ENCODE measurements at places on chromosomes 2 and 18.
A peak's percentile ranks its signal among the peaks of the same experiment; 100 is the strongest.

- DNase-seq = no peak
These were observed 184.8 kb downstream of the NCK2 start for GRCh38 chr2:105929516-105929915.

DNA sequence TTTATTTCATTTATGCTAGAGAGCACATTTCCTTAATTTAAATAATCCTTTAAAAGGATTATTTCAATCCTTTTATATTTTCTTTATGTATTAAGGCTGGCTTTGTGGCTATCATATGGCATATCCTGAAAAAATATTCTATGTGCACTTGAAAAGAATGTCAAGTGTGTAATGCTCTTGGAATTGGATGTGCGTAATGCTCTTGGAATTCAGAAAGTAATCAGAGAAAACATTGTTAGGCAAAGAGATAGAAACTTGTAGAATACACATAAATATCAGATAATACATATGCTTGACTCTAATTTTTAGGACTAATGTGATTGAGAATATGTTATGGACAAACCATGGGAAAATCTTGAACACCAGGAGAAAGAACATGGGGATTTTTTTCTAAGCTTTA lies 197.5 kb upstream of the COL3A1 start:
- no peak for DNase-seq

DNA sequence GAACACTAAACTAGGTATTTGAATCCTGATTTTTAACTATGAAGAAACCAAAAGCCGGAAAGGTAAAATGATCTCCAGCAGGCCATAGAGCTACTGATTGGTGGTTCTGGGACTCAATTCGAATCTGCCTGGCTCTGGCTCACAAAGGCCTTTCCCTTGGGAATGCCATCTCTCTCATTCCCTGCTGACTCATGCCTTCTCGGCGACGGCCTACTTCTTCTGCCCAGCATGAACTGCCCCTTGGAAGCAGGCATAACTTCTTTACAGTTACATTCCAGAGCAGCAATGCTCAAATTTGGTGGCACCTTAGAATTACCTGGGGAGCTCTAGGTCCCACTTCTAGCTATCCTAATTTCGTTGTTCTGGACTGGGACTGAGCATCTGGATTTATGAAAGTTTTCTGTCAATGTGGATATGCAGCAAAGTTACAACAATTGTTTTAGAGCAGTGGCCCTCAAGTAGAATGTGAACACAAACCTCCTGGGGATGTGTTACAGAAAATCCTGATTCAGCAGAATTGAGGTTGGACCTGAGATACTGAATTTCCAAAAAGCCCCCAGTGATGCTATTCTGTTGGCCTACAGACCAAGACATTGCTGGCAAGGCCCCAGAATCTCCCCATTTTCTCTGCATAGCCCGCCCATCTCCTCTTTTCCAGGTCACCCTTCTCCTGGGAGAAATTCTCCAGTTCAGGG lies 261.1 kb downstream of the CNTNAP5 start:
- no peak for DNase-seq

- DNase-seq = no peak
These were observed 42.2 kb downstream of the LBH start for GRCh38 chr2:30273574-30273929.

GRCh38 chr18:10726198-10727068 lies 200.6 kb downstream of the NAPG start:
- DNase-seq = no peak

- no peak for DNase-seq
These were observed 521 bp upstream of the PROM2 start for GRCh38 chr2:95273566-95274290.

- DNase-seq = no peak
These were observed 263.7 kb upstream of the REV1 start for GRCh38 chr2:99753505-99753904.

GRCh38 chr2:121046335-121046734 lies 238.7 kb downstream of the TFCP2L1 start:
- DNase-seq = no peak

DNA sequence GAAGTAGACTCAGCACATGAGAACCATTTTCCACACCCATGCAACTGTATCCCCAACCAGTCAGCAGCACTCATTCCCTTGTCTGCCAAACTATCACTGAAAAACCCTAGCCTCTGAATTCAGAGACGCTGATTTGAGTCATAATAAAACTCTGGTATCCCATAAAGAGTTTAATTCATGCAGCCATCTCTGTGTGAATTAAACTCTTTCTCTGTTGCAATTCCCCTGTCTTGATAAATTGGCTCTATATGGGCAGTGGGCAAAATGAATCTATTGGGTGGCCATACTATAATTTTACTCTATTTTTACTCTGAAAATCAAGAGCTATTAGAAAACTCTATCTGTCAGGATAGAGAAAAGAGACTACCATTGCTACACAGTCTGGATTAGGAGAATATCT lies 40.6 kb upstream of the TWSG1 start:
- DNase-seq = no peak

- DNase-seq = no peak
These were observed 10.2 kb upstream of the ITGA4 start for GRCh38 chr2:181446985-181447384.

DNA sequence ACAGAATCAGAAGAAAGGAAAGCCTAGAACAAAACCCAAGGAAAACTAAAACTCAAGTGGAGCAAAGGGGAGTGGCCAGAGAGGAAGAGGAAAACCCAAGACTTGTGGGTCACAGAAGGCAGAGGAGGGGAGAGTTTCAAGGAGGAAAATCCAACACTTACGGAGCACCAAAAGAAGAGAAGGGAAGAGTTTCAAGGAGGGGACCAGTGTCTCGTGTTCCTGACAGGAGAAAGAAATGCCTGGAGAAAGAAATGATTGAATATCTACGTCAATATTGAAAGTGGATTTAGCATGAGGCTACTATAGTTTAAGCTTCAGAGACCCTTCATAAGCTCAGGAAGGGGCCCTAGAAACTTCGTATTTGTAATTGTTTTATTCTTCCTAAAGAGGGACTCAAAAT lies 1.4 kb upstream of the MFSD6 start:
- DNase-seq = no peak

DNA sequence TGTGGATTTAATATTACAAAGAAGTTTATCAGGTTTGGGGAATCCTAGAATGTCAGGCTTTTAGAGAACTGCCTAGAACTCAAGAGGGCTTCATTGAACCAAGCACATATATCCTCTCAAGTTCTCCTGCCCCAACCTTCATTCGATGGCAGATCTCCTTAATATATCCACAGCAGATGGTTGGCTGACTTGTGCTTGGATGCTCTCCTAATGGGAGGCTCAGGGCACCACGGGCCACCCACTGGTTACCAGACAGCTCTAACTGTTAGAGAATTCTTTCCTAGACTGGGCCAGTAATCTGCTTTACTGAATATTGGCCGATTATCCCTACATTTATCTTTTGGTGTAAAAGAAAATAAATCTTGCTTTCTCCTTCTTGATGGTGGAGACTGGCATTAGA lies 87.2 kb upstream of the ATP8B1 start:
- DNase-seq = no peak

DNA sequence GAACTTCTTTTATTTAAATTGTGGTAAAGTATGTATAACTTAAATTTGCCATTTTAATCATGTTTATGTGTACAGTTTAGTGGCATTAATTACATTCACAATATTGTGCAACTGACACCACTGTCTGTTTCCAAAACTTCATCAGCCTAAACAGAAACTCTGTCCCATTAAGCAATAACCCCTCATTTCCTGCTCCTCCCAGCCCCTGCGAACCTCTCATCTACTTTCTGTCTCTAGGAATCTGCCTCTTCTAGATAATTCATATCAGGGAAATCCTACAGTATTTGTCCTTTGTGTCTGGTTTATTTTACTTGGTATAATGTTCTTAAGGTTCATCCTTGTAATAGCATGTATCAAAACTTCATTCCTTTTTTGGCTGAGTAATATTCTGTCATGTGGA lies 75.1 kb downstream of the BOLA3 start:
- DNase-seq = no peak

DNA sequence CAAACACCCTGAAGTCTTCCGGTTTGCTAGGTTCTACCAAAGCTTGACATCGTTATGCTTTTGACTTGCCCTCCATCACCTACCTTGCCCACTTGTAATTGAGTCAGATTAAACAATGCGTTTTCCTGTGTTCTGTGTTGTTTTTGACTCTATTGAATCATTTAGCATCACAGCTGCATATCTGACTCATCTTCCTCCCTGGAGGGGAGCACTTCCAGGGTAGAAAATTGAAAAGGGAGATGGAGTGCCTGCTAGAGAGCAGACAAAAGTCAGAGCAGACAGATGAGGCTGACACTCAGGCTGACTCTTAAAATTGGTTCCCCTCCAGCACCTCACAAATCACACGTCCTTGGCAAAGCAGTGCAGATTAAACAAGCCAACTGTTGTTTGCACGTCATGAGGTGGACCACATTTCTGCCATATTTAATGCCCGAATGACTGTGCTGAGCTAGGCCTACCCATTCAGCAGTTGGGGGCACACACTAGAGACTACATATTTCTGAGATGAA lies 2.2 kb downstream of the MPP4 start:
- DNase-seq = no peak

DNA sequence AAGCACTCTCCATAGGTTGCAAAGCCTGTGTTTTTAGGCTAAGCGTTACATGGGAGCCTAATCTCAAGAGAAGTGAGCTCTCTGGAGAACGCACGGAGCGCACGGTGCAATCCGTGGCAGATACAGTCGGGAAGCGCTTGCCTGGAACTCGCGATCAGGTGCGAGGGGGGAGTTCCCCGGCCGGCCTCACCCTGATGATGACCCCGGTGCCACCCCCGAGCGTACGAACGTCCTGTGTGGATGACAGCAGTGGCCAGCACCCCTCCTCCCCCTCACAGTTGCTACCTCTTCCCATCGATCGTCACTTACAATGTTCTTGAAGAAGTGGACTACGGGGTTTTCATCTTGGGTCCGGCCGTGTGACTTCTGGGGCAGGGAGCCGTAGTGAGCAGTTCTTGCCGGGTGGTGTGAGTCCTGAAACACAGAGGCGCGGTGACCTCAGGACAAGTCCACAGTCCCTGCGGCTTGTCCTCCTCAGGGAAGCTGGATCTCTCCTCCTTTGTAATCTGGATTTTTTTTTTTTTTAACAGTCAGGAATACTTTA lies 142.9 kb downstream of the MBP start:
- peak; percentile 41 for DNase-seq

DNA sequence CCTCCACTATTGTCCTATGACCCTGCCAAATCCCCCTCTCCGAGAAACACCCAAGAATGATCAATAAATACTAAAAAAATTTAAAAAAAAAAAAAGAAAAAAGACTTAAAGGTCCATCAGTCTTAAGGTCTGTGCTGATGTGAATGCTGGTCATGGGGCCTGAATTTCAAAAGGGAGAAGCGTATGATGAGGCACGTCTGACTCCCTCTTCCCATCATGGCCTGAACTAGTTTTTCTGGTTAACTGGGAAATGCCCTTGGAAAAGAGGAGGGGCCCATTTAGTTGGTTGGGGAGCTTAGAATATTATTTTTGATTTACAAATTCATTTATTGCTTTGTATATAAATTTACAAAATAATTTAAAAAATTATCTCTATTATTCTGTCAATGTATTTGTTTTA lies 291.0 kb upstream of the CDH19 start:
- DNase-seq = no peak

- DNase-seq = no peak
These were observed 340.0 kb downstream of the FBXO15 start for GRCh38 chr18:73807551-73808192.

- no peak for DNase-seq
These were observed 112.0 kb upstream of the THOC1 start for GRCh38 chr18:379681-380330.

- no peak for DNase-seq
These were observed 30.0 kb upstream of the RAB1A start for GRCh38 chr2:65159906-65160305.

GRCh38 chr18:55421615-55422419 lies 166.2 kb downstream of the TCF4 start:
- no peak for DNase-seq

- DNase-seq = no peak
These were observed 193.5 kb upstream of the TCF4 start for GRCh38 chr18:55781481-55781957.

- DNase-seq = no peak
These were observed at the start of gene TMEM200C for GRCh38 chr18:5895299-5895875. Gene TMEM200C, minus strand, starts transcription at chr18:5895522. Its CDS starts 3,459 bp downstream, at chr18:5892063.

DNA sequence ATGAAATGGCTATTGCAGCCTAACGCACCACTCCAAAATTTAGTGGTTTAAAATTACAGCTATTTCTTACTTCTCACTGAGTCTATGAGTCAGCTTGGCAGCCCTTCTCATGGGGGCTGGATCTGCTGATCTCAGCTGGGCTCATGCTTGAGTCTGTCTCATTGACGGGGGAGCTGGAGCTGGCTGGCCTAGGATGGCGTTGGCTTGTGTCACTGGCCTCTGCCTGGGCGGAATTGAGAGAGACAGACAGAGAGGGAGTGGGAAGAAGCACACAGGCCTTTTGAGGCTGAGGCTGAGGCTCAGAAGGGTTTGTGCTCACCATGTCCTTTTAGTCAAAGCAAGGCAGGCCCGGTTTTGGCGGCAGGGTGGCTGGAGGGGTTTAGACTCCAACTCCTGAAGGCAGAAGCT lies 412.1 kb upstream of the MYT1L start:
- no peak for DNase-seq

DNA sequence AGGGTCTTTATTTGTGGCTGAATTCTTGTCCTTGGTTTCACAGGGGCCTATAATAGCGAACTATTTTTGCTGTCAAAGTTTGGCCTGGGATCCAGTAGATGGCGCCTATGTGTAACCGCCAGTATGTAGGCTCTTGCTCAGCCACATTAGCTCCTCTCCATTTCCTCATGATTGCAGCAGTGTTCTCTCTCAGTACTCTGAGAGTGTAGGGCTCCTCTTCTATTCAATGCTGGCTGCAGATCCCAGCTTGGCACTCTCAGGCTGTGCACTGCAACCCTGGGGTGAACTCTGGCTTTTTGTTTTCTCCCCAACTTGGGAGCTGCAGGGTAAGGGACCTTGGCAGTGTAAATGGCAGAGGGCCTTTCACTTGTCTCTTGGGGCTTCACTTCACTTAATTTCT lies 344.6 kb upstream of the CHAC2 start:
- DNase-seq = no peak

GRCh38 chr2:238868616-238869292 lies 20.9 kb downstream of the TWIST2 start:
- DNase-seq = no peak

- DNase-seq = no peak
These were observed 80.4 kb downstream of the LCLAT1 start for GRCh38 chr2:30527411-30527810.

GRCh38 chr2:143844986-143845385 lies 674.9 kb downstream of the ZEB2 start:
- DNase-seq = no peak

- no peak for DNase-seq
These were observed 52.4 kb upstream of the AGPS start for GRCh38 chr2:177340158-177340557.

- DNase-seq = no peak
These were observed 148.6 kb downstream of the COPS8 start for GRCh38 chr2:237234268-237234667.

Data from activated CD8-positive, alpha-beta memory T cell treated with anti-CD3 and anti-CD28 coated beads for 24 hours (primary cell).